Jurkat, Clone E6-1 (cell line): ENCODE measurements at places on chromosomes 12 and 14.

DNA sequence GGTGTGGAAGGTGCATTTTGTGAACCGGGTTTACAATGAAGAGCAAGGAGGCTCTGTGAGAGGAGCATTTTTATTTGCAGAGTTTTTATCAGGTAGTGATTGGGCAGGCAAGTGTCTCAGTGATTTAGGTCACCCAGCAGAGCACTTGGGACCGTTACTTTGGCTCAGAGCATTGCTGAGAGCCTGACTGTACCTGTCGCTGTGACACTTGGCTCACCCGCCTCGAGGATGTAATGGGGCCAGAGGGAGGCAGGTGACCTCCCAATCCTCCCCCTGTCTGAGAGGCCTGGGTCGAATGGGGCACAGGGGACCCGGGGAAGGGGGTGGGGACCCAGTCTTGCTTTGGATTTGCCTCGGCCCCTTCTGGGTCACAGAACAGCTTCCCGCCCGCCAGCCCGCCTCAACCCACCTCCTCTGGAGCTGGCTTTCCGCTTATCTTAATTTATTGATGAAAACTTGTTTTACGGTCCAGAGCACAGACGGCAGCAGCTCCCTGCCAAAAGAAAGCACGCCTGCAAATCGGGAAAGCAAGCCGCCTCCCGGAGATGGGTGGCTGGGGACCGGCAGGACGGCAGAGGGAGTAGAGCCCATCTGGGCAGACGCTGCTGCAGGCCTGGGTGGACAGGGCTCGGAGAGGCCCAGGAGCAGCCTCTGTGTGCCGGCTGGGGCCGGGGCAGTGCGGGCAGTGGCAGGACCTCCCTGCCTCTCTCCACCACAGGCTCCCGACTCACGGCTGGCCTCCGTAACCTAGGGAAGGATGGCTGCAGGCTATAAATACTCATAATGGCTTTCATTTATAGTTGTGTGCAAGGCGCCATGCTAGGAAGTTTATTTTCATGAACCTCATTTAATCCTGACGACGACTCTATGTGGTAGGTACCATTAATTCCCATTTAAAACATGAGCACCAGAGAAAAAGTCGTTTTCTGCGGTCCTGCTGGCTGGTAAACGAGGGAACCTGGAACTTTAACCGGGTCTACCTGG lies 187.1 kb downstream of the TSPAN9 start:
- DNase-seq = no peak

GRCh38 chr12:9674226-9674590 lies 4.7 kb downstream of the CLEC2D start:
- DNase-seq = peak; percentile 79

DNA sequence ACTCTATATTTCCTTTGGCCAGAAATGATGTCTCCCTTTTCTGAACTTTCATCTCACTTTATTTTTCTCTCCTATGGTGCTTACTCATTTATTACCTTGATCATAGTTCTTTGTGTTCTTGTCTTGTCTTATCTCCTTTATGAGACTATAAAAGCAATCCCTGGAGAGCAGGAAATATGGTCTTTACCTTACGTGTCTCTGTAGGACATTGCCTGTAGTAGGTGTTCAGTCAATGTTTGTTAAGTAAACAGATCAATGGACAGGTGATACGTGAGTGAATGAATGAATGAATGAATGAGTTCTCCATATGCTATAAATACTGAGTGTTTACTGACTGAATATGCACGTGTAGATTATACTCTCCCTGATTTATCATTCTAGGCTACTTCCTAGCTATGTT lies 193.7 kb upstream of the HMGA2 start:
- DNase-seq = no peak

GRCh38 chr12:52073531-52074381 lies 4.0 kb downstream of the ATG101 start:
- no peak for DNase-seq

DNA sequence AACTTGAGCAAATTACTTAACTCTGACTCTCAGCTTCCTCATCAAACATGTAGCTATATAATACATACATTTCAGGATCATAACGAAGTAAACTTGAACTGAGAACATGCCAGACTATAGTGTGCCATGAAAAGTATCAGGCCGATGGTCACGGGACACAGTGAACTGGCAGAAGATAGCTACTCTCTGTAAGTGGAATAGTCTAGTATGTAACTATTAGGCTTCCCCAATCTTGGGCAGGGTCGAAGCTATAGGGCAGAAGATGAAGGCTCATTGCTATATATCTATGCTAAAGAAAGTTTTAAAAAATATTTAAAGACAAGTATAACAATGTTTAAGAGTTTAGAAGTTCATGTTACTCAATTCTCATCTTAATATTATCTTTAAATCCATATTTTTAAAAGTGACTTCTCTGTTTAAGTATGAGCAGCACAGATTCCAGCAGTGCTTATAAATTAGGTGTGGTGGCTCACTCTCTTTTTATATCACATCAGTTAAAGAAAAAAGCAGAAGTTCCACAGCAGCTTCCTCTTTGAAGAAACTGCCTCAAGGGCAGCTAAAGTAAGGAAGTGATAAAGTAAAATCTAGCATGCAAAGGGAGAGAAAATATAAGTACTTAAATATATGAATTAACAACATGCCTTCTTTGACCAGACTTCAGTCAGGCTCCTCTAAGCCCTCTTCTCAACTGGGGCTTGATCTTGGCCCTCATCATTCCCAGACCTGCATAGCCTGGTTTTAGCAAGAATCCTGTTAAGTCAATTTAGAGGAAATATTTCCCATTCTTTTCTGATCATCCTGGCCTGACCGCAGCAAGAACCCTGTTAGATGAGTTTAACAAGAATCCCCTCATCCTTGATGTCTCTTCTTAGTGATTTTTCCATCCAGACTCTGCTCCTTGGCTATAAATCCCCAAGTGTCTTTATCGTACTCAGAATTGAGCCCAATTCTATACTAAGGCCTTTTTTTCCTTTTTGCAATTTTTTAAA lies 8.4 kb upstream of the GLIPR1 start:
- DNase-seq = no peak

GRCh38 chr12:27575090-27575761 lies 51.2 kb downstream of the PPFIBP1 start:
- no peak for DNase-seq

DNA sequence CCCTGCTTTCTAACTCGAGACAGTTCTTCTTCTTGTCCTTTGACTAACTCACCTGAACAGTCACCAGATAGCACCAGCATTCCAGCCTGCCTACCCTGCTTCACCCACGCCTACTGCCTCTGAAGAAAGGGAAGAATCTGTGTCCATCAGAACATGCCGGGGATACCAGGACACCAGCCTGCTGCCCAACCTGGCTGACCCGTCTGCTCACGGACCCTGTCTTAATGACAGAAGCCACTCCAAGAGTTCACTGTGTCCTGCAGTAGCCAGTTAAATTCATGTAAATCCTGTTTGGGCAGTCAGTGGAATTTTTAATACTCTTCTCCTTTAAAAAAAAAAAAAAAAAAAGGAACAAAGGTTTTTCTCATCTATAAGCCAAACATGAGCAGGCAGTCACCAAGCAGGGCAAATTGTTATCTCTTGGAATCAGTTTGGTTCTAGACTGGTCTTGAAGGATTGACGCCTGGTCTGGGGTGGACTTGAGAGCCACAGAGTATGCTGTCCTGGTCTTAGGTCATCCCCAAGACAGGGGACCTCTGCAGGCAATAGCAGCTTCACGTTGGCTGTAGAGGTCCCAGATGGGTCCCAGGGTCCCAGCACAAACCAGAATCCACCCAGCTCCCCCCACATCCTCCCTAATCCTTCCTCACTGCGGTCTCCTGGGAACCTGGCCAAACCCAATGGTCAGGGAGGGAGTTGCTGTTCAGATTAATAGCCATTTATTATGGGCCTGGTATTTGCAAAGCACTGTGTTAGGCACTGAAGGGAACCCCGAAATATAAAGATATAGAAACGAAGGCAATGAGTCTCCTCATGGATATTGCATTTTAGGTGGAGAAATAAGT lies 181.1 kb upstream of the HIF1A start:
- DNase-seq = no peak

- no peak for DNase-seq
Observed at GRCh38 chr12:49659753-49660152, 36.4 kb downstream of the PRPF40B start.
